Activated CD4-positive, alpha-beta T cell treated with anti-CD3 and anti-CD28 coated beads for 4 hours (primary cell): ENCODE measurements at places on chromosomes 7 and 10.
A peak's percentile ranks its signal among the peaks of the same experiment; 100 is the strongest.

GRCh38 chr10:105615715-105616365 lies 974.8 kb downstream of the SORCS3 start:
- no peak for DNase-seq

DNA sequence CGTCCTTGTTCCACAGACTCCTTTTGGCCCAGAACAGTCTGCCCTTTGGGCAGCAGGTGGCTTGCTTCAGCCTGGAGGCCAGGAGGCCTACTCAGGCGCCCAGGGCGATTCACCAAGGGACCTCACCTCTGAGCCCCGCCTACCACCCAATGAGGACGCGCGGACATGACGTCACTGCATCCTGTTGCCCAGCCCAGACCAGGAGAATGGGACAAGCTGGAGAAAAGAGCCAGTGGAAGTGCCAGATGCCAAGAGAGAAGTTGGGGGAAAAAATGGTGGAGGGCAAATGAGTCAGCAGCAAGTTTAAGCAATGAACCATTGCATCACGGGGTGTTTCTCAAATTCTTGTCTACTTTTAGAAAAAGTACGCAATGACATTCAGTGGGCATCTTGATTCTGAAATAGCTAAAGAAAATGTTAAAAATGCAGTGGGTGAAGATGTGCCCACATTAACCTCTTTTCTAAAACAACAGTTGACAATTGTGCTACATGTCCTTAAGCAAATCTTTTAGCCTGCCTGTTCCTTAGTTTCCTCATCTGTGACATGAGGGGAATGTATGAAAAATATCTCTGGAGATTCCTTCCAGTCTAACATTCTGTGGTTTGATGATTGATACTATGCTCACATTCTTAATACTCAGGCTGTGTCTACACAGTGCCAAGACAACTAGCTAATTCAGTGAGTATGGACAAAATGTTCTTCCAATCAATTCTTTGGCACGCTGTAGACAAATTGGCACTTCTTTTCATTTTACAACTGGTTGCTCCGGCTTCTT lies 23.9 kb upstream of the LEP start:
- no peak for DNase-seq

DNA sequence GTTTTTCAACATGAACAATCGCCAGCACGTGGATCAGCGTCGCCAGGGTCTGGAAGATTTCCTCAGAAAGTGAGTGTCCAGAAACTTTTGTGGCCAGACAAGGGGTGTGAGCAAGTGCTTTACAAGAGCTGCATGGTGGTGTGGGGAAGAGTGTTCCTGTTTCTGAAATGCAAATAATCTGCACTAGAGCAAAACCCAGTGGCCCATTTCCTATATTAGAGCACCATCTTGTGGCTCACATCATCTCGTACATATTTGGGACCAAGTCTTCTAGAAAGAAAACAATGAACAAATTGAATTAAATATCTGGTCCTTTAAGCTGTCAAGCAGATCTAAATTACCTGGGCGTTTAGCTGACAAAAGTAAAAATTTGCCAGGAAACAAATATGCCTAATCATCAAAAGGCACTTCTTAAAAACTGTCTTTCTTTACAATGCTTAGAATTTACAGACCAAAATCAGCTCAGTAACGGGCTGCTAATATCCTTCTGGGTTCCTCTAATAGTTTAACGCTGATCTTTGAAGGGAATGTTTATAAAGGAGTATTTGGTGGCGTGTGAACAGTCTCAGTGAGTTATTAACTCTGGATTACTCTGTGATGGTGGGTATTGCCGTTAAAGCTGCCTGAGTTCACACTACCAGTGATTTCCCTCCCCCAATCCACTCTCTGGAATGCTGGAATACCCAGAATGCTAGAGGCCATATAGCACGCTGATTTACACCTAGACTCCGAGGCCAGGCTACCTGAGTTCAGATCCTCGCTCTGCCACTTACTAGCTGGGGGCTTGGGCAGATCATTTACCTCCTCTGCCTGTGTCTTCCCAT lies 73.6 kb downstream of the SNX10 start:
- peak; percentile 34 for DNase-seq

GRCh38 chr10:47028466-47028865 lies 117.2 kb downstream of the PTPN20 start:
- DNase-seq: no peak

GRCh38 chr7:27220440-27220955 lies 20.6 kb upstream of the HOXA13 start:
- no peak for DNase-seq

DNA sequence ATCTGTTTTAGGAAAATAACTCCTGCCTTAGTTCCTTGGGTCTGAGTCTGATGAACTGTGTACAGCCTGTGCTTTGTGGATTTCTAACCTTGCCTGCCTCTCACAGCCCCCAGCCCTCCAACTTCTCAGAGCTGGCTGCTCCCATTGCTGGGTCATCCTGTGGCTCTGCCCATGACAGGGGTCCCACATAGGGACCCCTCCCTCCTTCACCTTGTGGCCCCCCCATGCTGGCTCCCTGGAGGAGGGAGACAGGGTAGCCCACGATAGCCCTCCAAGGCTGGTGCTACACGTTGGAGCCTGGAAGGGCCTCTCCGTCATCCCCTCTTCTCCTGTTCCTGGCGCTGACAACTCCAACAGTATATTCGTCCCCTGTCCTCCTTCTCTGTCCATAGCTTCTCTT lies 2.8 kb upstream of the DENND2A start:
- no peak for DNase-seq

- peak; percentile 41 for DNase-seq
These were observed 95.6 kb downstream of the USP6NL start for GRCh38 chr10:11515596-11516430.

- no peak for DNase-seq
These were observed 306.2 kb downstream of the IPMK start for GRCh38 chr10:57961487-57961886.

- no peak for DNase-seq
These were observed 710.2 kb upstream of the POM121L12 start for GRCh38 chr7:52325237-52325636.

DNA sequence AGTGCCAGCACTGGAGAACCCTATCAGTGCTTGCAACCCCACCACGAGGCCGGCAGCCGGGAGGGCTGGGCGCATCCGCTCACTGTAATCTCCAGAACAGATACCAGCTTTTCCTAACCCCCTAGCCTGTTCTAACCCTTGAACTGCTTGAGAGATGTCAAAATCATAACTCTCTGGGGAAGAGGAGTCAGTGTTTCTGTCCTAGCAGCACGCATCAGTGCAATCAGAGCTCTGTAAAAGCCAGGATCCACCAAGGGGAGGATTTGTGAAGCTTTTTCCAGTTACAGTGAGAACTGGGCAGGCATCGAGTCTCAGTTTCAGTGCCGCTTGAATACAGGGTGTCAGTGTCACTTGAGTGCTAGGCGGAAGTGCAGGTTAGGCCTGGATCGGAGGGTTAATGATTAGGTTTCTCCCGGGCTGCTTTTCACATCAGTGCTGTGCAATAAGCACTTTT lies 104.5 kb upstream of the INSYN2A start:
- no peak for DNase-seq

DNA sequence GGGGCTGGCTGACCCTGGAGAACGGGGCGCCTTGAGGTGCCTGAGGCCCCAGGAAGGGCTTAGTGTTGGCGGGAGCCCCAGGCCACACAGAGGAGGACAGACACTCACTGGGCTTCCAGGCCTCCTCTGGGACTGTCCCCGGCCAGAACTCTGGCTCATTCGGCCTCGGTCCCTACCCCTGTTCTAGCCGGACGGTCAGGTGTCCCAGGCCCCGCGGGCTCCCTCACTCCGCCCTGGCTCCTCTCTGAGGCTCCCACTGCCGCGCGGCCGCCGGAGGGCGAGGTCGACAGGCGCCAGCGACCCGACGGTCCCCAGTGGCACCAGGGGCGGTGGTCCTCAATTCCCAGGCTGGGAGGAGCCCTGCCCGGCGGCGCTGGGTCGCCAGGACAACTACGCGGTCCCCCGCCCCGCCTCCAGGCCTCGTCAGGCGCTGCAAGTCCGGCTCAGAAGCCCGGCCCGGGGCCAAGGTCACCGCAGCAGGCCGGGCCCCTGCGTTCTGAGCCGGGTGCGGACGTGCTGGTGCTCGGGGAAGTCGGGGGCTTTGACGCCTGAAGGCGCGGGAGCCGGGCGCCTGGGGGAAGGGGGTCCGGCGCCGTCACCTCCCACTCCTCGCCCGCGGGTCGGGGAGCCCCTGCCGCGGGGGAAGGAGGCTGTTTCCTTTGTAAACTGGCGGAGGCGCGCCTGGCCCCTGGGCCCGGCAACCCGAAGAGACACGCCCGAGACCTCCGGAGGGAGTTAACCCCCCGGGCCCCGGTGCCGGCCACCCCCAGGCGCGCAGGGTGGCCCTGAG lies 1.1 kb upstream of the PWWP2B start:
- no peak for DNase-seq

GRCh38 chr10:12509016-12509793 lies 159.9 kb downstream of the CAMK1D start:
- DNase-seq: no peak

DNA sequence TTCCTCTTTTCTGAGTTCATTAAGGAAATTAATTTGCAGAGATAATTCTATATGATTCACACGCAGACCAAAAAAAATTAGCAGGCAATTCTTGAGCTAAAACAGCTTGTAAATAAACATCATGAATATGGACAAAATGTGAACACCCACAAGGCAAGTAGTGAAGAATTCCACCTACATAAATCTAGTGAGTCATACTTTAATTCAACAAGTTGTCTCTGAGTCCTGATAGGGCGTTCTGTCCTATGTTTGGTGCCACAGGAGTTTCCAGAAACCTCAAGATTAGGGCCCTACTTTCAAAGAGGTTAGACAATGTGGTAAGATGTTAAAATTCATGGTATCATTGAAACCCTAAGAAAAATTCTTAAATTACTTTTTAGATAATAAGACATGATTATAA lies 122.3 kb downstream of the SGMS1 start:
- no peak for DNase-seq
